ENCODE measurements at places on chromosomes 3 and 15. TPM values are rescaled to one million over a fixed set of nuclear protein-coding genes. Genes with fewer than 3 reads are reported as not detected.

- no peak for DNase-seq
Observed at GRCh38 chr3:68866157-68866556, 66.2 kb downstream of the TAFA4 start.

- no peak for DNase-seq
Observed at GRCh38 chr3:148901987-148902791, 37.1 kb downstream of the CPA3 start.

DNA sequence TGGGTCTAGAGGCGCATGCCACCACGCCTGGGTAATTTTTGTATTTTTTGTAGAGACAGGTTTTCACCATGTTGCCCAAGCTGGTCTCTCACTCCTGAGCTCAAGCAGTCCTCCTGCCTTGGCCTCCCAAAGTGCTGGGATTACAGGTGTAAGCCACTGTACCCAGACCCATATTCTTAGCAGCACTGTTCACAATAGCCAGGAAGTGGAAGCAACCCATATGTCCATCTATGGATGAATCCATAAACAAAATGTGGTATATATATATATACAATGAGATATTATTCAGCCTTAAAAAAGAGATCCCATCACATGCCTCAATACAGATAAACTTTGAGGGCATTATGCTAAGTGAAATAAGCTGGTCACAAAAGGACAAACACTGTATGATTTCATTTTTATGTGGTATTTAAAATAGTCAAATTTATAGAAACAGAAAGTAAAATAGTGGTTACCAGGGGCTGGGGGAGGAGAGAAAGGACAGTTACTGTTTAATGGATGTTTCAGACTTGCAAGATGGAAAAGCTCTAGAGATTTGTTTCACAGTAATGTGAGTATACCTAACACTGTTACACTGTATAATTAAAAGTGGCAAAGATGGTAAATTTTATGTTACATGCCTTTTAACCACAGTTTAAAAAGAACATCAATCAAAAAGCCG is 35.7 kb upstream of the GRAMD1C start:
- DNase-seq, result no peak

- no peak for DNase-seq
Observed at GRCh38 chr15:92097474-92098178, 244.1 kb downstream of the SLCO3A1 start.

GRCh38 chr15:29568840-29569532 is 253.3 kb downstream of the TJP1 start:
- DNase-seq, result no peak

- DNase-seq, result no peak
Observed at GRCh38 chr3:124174476-124174875, 182.6 kb upstream of the ROPN1 start.

GRCh38 chr3:14512942-14513327 is 27.2 kb downstream of the GRIP2 start:
- DNase-seq, result no peak

Gene PRKAR2A
- total RNA-seq, result 49.0 TPM

Gene PLXND1
- total RNA-seq, result 13.6 TPM

Gene TGM5
- not detected for total RNA-seq

Data from T-cell (primary cell).